ENCODE measurements at places on chromosomes 1 and 21. TPM values are rescaled to one million over a fixed set of nuclear protein-coding genes. Genes with fewer than 3 reads are reported as not detected.

- DNase-seq, result no peak
Observed at GRCh38 chr1:201591981-201592380, 53.1 kb downstream of the NAV1 start.

DNA sequence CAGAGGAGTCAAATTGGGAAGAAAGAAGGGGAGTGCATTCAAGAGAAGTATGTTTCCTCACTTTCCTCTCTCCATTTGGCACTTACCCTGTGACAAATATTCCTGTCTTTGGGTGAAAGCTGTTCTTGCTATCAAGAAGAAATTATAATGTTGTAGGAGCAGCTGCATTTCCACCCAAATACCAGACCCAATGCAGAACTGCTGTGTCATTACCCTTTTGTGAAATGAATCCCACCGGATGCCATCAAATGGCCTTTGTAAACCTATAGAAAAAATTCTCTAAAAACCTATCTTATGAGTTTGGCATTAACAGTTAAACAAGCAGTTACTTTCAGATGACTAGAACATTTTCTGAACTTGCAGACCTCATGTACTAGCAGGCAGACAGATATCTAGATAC is 16.7 kb upstream of the PALMD start:
- DNase-seq, result no peak

GADD45A gene
- total RNA-seq, result 143 TPM

PLA2G4A gene
- not detected for total RNA-seq

OR2L5 gene
- 0.22 TPM for total RNA-seq

TSACC gene
- not detected for total RNA-seq

VAV3 gene
- total RNA-seq, result 25.8 TPM

DNA sequence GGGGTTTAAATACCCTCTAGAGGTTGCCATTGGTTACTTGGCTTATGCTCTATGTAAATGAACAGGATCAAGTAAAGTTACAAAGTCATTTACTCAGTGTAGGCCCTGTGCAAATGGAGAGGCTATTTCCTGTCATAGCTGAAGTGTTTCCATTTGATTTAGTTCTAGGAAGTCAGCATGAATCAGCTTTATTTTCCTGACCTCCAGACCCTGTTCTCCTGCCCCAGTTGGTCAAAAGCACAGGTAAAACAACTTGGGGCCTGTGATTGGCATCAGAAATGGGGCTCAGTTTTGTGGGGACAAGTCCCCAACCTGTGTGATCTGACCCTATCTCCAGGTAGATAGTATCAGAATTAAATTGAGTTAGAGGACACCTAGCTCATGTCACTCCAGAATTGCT is 239.9 kb downstream of the HHAT start:
- no peak for DNase-seq

GRCh38 chr1:53541761-53542550 is 82.8 kb downstream of the DMRTB1 start:
- peak; percentile 48 for DNase-seq

CYP4A22 gene
- 0.17 TPM for total RNA-seq

- DNase-seq, result no peak
Observed at GRCh38 chr1:66270119-66270812, 263.7 kb upstream of the SGIP1 start.

GRCh38 chr1:109739738-109740614 is 862 bp downstream of the GSTM3 start:
- DNase-seq, result peak; percentile 81

DNA sequence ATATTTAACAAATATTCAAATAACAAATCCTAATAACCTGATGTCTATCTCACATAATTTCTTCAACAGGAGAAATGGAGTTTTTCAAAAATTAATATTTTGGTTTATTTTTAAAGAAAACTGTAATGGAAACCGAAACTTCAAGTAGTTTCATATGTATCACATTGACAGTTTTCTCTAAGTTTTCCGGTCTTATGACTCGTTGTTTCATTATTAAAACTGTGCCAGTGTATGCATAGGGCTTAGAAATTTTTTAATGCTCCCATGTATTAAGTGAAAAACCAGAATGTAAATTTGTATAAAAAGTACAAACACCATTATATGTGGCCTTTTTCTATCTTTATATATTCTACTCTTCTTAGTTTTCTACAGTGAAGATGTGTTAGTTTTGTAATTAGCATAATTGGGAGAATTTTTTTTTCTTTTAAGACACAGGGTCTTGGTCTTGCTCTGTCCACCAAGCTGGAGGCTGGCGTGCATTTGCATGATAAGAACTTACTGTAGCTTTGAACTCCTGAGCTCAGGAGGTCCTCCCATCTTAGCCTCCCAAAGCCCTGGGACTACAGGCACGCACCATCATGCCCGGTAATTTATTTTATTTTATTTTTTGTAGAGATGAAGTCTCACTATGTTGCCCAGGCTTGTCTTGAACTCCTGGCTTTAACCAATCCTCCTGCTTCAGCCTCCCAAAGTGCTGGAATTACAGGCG is 43.9 kb upstream of the SAMSN1 start:
- no peak for DNase-seq

DNA sequence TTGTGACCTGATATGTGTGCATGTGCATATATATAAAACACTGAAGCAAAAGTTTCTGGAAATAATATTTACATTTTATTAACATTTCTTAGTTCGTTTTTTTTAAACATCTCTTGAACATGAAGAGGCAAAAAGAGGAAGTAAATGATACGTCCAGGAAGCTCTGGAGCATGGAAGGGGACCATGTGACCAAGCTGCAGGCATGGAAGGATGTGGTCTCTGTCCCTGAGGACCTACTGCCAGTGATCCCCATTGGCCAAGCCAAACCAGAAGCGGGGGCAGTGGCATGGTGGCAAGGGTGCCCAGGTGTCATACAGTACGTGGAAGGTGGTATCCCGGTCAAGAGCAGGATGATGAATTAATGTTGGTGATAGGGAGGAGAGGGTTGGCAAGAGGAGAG is 268.3 kb upstream of the PROX1 start:
- DNase-seq, result no peak

DNA sequence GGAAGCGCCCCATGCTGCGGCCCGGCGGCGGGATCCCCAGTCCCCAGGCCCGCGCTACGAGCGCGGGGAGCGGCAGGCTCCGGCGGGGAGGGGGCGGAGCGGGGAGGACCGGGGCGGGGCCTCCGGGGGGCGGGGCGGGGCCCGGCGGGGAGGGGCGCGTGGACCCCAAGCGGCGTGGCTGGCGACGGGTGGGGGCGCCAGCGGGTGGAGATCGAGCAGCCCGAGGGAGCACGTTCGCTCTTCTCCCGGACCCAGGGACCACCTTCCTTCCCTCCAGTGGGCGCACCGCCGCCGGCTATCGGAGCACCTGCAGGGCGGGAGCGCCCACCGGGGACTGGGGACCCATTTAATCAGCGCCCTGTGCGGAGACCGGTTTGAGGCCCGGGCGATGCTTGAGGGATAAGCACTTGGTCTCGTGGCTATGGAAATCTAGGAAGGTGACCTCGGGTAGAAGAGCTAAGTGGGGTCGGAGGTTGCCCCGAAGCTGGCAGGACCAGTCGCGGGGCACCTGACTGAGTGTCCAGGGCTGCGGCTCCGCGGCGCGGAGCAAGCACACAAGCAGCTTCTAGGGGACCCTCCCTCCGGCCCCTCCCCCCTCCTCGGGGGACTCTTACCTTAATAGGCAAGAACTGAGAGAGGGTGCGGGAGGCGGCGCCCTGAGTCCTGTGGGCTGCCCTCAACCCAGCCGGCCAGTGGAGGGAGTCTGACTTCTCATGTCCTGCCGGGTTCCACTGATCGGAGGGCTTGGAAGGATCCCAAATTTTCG is at the start of gene TSPAN2:
Gene TSPAN2 (minus strand): TSS at position 84 of the 766 bp plus-strand sequence. CDS start 71 bp downstream, at position 13.
- peak; percentile 69 for DNase-seq

TRPM2 gene
- not detected for total RNA-seq

GRCh38 chr1:221230605-221231004 is 351.4 kb downstream of the HLX start:
- no peak for DNase-seq

Measured in glutamatergic neuron (in vitro differentiated cells).